H9 (cell line): ENCODE measurements at places on chromosomes 6 and 20. TPM values are rescaled to one million over a fixed set of nuclear protein-coding genes. Genes with fewer than 3 reads are reported as not detected.

Gene TRIM15
- total RNA-seq, result 0.20 TPM in 1 of 2 replicates, not detected in the other

Gene OR2J3
- not detected in 2 replicates for total RNA-seq

Gene CEP85L
- total RNA-seq, result 3.8 TPM in 2 replicates

Gene TUBB2B
- total RNA-seq, result 317 and 320 TPM in 2 replicates

Gene CAGE1
- 0.28 TPM in 1 of 2 replicates, not detected in the other for total RNA-seq

Gene POM121L2
- total RNA-seq, result not detected in 2 replicates

Gene KHDC1
- total RNA-seq, result 7.7 and 7.8 TPM in 2 replicates

Gene SPTLC3
- total RNA-seq, result 0.42 and 0.68 TPM in 2 replicates

Gene AK9
- 2.3 and 3.0 TPM in 2 replicates for total RNA-seq

Gene RAET1L
- total RNA-seq, result not detected in 2 replicates

Gene GNRH2
- 0.50 and 1.1 TPM in 2 replicates for total RNA-seq

Gene RBPJL
- 0.28 TPM in 1 of 2 replicates, not detected in the other for total RNA-seq

Gene NEURL2
- total RNA-seq, result 5.4 and 5.8 TPM in 2 replicates

Gene PYGB
- 46.9 TPM in 2 replicates for total RNA-seq

Gene THBD
- 0.15 and 0.28 TPM in 2 replicates for total RNA-seq

Gene BCAS4
- 16.9 and 21.4 TPM in 2 replicates for total RNA-seq

Gene MUCL3
- total RNA-seq, result 0.15 and 0.20 TPM in 2 replicates

Gene FILIP1
- total RNA-seq, result 8.6 and 10.5 TPM in 2 replicates

Gene BEND3
- total RNA-seq, result 70.2 and 72.1 TPM in 2 replicates
